ENCODE measurements at places on chromosomes 6 and 20. TPM values are rescaled to one million over a fixed set of nuclear protein-coding genes. Genes with fewer than 3 reads are reported as not detected.

- DNase-seq, result peak; percentile 27
These were observed 118.8 kb upstream of the FAM184A start for GRCh38 chr6:119197271-119197670.

- DNase-seq, result peak; percentile 95
These were observed 67.9 kb downstream of the ZHX3 start for GRCh38 chr20:41249411-41250281.

Gene DDX43
- total RNA-seq, result 0.79 TPM

- DNase-seq, result no peak
These were observed 79.8 kb upstream of the TRAF3IP2 start for GRCh38 chr6:111685526-111685925.

Gene CLPSL2
- total RNA-seq, result not detected

- no peak for DNase-seq
These were observed 180.6 kb upstream of the CEP162 start for GRCh38 chr6:84408028-84408427.

Gene MYT1
- not detected for total RNA-seq

GRCh38 chr20:56212091-56212490 lies 36.4 kb upstream of the MC3R start:
- DNase-seq, result no peak

DNA sequence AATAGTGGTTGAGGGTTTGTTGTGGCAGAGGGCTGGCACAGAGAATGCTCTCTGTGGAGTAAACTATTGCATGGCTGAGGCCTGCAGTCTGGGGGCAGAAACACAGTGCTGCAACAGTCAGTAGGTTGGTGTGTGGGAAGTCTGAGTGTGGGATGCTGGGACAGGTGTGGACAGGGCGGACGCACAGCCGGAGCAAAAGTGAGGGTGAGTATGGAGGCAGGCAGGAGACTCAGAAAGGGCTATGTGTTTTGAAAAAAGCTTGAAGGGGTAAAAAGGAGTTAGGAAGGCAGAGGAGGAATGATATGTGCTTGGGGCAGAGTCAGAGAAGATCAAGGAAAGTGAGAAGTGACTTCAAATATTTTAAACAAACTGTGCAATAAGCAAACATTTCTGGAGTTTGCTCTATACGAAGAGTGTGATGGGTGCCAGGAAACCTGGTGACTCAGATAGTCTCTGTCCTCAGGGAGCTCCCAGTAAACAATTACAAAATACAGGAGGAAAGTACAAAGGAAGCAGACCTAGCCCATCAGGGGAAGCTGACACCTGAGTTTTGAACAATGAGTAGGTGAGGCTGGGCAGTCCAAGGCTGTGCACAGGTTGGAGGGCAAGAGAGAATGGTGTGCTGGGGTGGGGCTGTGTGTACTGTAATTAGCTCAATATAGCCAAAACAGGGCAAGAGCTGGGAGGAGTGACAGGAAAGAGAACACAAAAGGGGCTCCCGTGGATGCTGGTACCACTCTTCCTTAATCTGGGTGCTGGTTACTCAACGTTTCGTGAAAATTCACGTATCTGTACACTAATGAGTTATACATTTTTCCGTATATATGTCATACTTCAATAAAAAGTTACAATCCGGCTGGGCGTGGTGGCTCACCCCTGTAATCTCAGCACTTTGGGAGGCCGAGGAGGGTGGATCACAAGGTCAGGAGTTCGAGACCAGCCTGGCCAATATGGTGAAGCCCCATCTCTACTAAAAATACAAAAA lies 55.2 kb downstream of the PIGU start:
- DNase-seq, result no peak

GRCh38 chr6:134254118-134254517 lies 63.8 kb downstream of the SGK1 start:
- no peak for DNase-seq

GRCh38 chr20:3857405-3857804 lies 10.8 kb downstream of the MAVS start:
- no peak for DNase-seq

Gene RIMS4
- total RNA-seq, result under 0.01 TPM

Gene COX4I2
- not detected for total RNA-seq

DNA sequence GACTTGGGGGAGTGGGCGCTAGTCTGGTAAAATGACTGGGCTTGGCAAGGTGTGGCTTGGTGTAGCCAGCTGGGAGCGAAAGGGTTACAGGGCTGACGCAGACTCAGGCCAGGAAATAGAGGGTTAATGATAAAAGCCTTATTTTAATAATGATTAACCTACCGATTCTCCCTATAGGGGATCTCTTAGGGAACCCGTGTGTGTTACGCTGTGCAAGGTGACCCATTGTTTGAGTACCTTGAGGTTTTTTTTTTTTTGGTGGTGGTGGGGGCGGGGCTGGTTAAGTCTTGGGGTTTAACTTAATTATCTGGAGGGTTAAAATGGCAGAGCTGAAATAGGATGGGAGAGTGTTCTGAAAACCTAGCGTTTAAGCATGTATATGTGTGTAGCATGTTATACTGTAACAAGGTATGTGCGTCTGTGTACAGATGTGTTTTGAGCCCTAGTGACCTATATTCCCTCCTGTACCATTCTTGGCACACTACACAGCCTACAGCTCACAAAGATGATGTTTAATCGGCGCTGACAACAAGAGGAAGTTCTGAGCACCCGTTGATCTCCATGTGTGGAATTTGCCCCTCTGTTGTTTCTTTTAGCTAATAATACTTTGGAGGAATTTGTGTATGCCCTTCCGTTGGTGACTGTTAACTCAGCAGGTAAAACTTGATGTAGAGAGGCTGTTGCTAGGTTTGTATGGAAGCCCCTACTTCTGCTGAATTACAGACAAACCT lies 1.3 kb downstream of the CARMIL1 start:
- DNase-seq, result no peak

Gene RWDD2A
- total RNA-seq, result 1.8 TPM

DNA sequence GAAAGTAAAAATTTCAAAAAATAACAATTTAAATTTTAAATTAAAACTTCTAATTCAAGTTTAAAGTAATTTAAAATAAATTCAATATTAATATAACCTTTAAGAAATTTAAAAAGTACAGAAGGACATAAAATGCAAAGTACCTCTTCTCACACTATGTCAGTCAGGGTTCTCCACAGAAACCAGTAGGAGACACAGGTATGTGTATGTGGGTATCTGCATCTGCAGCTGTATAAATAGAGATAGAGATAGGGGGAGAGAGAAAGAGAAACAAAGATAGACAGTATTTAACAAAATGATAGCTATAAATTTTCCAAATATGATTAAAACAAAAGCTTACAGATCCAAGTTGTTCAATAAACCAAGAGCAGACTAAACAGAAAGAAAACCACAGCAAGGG lies 190.8 kb downstream of the ERMARD start:
- DNase-seq, result no peak

GRCh38 chr6:84763003-84763885 lies 1.2 kb downstream of the TBX18 start:
- DNase-seq, result peak; percentile 89

Gene MPIG6B
- not detected for total RNA-seq

Gene APOBEC2
- not detected for total RNA-seq

DNA sequence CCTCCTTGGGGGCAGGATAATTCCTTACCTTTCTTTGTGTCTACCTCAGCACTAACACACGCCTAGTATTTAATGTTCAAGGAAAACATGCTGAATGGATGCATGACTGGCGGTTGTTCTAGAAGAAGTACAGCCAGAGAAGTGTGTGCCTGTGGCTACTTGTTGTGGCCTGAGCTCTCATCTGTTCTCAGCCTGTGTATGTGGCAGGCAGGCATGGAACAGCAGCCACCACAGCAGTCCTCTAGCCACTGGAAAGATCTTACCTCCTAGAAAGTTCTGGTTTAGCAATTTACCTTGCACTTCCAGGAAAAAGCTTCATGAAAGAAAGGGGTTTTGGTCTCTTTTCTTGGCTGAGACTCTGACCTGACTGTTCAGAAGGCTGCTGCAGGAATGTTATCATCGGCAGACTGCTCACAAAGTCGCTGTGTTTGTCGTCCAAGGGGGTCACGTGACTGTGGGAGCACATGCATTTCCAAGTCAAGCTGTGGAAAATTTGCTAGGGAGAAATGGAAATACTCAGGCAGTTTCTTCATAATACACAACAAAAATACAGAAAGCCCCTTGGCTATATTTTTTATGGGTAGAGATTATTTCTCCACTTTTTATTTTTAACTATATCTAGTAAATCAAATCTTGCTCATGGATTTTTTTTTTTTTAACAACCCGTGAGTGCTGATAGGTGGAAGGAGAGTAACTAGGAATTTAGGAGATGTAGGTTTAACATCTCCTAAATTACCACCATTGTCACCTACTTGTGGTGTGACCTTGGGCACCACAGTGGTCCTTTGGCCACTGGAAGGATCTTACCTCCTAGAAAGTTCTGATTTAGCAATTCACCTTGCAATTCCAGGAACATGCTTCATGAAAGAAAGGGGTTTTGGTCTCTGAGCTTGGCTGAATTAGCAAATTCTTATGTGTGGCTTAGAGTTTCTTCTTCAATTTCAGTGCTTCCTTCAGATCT lies 110.8 kb upstream of the GPR6 start:
- no peak for DNase-seq

- DNase-seq, result peak; percentile 96
These were observed 1.3 kb downstream of the BLCAP start for GRCh38 chr20:37526238-37526838.

DNA sequence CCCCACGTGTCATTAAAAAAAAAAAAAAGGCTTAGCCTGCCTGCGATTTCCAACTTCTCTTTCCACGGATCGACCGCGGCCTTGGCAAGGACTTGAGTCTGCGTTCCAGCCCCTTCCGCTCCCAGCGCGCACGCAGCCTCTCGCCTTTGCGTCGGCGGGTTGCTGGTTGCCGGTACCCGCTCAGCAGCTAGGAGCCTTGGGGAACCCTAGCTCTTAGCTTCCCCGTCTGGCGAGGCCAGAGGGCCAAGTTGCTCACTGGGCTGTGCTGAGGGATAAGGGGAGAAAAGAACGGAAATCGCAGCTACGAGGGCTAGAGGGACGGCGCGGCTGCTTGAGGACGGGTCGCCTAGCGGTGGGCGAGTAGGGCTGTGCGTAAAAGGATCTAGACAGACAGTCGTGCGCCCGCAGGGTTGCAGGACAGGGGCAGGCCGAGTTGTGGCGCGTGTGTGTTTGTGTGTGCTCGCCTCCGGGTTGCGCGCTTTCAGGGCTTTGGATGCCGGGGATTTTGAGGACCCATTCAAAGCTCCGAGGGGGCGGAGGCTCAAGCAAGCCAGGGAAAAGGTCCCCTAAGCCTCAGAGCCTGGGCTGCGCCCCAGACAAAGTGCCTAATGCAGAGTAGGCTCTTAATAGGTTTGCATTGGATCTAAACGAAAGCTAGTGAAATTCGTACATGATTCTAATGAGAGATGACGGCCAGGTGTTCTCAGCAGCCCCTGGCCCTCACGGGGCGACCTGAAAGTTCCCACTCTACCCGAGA lies 40.5 kb upstream of the OSTM1 start:
- peak; percentile 80 for DNase-seq

DNA sequence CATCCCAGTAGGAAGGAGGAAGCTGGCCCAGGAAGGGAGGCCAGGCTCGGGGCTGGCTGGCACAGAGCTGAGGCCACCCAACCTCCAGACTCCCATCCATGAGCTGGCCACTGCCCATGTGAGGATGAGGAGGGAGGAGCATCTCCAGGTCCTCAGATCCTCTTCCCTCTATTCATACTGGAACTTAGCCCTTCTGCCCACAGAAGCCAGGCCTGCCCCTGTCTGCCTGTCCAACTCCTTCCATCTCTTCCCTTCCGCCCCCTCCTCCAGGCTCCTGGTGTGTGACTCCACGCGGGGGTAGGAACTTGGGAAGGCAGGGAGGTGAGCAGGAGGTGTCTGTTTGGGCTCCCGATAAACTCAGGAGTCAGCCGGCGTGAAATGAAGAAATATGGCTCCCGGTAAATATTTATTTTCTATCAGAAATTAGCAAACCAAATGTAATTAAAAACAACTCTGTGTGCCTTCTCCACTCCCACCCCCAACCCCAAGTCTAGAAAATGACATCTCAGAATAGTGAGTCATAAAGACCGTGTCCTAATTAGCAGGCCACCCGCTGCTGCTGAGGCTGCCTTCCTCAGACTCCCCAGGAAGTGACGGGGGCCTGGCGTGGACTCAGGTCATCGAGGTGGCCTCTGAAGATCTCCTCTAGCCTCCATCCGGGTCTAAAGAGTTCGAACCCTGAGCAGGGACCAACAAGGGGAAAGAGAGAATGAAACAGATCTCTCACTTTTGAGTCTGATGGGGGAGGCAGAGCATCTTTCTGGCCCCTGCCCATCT lies 81.9 kb downstream of the MDGA1 start:
- DNase-seq, result peak; percentile 54

DNA sequence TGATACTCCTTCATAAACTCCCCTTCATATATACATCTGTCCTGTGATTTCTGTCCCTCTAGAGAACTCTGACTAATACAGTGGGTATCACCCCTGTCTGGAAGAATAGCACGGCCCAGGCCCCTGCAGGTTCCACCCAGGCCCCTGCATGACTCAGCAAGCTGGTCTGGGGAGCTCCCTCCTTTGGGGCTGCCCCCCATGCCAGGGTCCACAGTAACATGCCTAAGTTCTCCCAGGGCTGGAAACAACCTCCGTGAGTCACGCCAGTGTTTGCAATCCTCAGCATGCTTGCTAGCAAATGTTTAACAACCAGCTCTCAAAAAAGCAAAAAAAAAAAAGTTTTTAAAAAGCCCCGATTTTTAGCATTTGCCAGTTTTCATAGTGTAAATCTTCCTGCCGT lies 134.3 kb upstream of the CDH4 start:
- no peak for DNase-seq

Gene EEF1A1
- total RNA-seq, result 18,098 TPM

DNA sequence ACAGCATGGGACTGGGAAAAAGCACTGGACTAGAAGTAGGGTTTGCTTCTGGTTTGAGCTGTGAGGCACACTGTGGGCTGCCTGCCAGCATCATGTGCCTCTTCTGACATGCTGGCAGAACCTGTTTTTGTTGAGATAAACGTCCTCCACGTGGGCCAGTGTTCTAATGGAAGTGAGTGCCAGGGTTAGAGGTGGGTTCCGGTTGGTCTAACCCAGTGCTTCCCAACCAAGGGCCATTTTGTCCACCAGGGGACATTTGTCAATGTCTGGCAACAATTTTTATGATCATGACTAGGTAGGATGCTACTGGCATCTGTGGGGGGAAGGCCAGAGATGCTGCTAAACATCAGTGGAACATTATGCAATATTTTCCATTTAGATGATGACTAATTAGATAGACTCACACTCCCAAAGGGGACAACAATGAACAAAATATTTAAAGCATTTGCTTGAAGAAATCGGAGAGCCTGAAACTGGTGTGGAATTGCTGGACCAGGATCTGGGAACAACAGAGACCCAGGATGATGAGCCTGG lies 7.8 kb upstream of the APMAP start:
- DNase-seq, result peak; percentile 6

DNA sequence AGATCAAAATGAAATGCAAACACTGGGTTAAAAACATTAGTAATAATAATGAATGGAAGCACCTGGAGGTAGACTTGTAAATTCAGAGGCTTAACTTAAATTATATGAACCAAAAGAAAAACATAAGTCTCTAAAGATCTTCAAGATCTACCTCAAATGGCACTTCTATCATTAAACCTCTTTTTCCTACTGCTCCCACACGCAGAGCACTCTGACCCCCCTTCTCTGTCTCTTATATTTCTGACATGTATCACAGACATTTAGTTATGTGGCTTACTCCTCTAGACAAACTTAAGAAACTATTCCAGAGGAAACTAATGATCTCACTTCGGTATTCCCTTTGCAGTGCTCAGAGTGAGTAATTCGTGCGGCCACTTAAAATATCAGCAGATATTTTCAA lies 1.1 kb downstream of the TBC1D32 start:
- DNase-seq, result no peak

Gene TSBP1
- not detected for total RNA-seq

- DNase-seq, result no peak
These were observed 46.0 kb upstream of the VSX1 start for GRCh38 chr20:25127761-25128537.

- no peak for DNase-seq
These were observed 13.9 kb downstream of the MYB start for GRCh38 chr6:135195041-135195440.

Gene UBE2J1
- 45.2 TPM for total RNA-seq
